ENCODE measurements at places on chromosomes 13 and 19.

DNA sequence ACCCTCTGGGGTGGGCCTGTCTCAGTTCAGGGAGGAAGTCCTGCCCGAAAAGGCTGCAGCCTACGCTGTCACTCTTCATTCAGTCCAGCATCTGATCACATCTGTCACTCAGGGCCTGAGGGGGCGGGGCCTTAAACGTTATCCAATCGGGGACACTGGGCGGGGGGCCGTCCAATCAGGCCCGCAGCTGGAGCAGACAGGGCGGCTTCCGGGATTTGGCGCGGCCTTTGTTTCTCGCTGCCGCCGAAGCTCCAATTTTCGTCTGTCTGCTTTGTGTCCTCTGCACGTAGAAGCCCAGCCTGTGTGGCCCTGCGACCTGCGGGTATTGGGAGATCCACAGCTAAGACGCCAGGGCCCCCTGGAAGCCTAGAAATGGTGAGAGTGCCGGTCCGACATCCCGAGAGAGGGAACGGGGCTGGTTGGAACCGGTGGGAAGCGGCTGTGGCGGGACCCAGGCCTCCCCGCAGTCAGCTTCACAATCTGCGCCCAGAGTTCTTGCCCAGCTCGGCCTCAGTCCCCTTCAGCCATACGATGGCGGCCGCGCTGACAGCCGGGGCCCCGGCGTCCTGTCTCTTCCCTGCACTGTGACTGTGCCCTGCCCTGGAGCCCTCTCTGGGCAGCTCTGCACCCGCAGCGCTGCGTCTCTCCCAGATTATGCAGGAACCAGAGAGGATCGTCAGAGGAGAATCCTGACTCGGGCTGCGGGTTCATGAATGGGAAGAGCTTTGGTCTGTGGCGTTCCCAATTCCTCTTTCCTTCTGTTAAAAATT lies at the start of gene ZNF730:
ZNF730 (plus strand) TSS at position 224 of the 770 bp plus-strand sequence; CDS start at position 373, 149 bp downstream.
- peak; percentile 17 for DNase-seq

GRCh38 chr13:97238432-97238831 lies 16.3 kb downstream of the MBNL2 start:
- DNase-seq, result no peak

DNA sequence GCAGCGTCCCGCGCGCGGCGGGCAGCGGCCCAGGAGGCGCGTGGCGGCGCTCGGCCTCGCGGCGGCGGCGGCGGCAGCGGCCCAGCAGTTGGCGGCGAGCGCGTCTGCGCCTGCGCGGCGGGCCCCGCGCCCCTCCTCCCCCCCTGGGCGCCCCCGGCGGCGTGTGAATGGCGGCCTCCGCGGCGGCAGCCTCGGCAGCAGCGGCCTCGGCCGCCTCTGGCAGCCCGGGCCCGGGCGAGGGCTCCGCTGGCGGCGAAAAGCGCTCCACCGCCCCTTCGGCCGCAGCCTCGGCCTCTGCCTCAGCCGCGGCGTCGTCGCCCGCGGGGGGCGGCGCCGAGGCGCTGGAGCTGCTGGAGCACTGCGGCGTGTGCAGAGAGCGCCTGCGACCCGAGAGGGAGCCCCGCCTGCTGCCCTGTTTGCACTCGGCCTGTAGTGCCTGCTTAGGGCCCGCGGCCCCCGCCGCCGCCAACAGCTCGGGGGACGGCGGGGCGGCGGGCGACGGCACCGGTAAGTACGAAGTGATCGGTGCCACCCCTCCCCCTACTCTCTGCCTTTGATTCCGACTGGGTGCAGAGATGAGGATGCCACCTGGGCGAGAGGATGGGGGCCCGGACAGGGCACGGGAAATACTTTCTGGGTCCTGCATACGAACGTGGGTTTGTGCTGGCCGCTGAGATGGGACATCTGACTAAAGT lies 874 bp downstream of the TRIM28 start:
- no peak for DNase-seq

DNA sequence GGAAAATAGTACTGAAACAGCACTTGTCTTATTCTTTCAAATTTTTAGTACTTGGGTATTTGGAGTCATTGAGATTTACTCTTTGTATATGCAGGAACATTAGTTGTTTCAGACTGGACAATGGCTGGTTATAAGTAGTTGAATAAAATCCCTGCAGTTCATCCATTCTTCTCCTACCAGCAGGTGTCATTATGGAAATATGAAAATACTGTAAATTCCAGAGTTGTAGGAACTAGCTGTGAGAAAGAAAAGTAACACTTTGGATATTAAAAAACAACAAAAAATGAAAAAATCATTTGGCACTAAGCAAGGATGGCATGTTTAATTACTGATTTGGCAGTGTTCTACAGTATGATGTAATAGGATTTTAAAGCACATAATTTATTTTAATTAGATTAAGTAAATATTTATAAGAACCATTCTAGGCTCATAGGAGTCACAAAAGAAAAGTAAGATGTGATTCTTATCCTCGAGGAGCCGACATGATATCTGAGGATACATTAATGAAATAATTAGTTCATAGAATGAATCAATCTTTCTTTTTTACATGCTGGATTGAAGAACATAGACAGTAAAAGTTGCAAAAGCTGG lies 155.3 kb downstream of the KCNRG start:
- DNase-seq, result no peak

DNA sequence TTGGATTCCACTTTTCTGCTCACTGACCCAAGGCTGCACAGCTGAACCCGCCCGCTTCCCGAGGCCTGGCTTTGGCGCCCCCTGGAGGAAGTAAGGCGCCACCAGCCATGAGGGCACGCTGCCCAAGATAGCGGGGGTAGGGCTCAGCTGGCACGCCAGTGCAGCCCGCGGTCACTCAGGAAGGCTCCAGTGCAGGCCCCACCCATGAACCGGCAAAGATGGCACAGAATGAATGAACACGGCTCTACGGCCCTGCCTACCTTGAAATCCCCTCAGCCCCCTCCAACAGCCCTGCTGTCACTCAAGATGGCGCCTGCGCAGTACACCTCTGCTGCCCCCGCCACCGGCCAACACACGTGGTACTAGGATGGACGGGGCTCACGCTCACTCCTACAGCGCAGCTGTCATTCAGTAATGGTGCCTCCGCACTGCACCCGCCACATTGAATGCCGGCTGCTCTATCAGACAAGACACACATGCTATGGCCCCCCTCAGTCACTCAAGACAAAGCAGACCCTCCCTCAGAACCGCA lies 3.0 kb downstream of the PEG3 start:
- DNase-seq, result no peak

DNA sequence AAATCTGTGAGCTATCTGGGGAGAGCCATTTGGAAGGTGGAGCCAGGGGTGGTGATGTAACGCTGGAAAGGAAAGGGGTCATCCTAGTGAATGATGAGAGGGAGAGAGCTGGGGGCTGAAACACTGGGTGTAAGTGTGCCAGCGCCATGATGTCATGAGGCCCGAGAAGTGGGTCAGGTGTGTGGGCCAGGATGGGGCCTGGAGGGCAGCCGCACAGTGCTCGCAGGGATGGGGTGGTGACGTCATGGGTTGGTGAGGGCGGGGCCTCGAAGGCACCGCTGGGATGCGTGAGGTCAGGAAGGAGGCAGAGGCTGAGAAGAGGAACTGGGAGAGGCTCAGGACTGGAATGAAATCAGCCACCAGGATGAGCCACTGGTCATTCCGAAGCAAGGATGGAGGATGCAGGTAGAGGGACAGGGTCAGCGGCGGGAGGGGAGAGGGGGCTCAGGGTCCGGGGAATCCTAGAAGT lies 4.4 kb downstream of the CCDC61 start:
- DNase-seq, result no peak
